Omental fat pad (tissue), 4 donors: ENCODE measurements at places on chromosomes 5 and 9. TPM values are rescaled to one million over a fixed set of nuclear protein-coding genes. Genes with fewer than 3 reads are reported as not detected.

Gene TNC
- 44.2 TPM for total RNA-seq

Gene TGFBI
- total RNA-seq, result 194 TPM

Gene PGM5
- 18.1 TPM for total RNA-seq

Gene CCL27
- not detected for total RNA-seq

Gene PCDHGA10
- 6.8 TPM for total RNA-seq

Gene OR13C3
- total RNA-seq, result not detected

Gene F2RL1
- total RNA-seq, result 7.7 TPM

GRCh38 chr9:116927726-116928125 lies 240.6 kb downstream of the TRIM32 start:
- no peak for DNase-seq

GRCh38 chr5:146025114-146025680 lies 80.2 kb downstream of the PLAC8L1 start:
- no peak for DNase-seq

GRCh38 chr9:28024676-28025075 lies 451.4 kb upstream of the C9orf72 start:
- DNase-seq, result no peak

GRCh38 chr9:129139993-129140396 lies 28.8 kb downstream of the PTPA start:
- peak; percentile 70 for DNase-seq

DNA sequence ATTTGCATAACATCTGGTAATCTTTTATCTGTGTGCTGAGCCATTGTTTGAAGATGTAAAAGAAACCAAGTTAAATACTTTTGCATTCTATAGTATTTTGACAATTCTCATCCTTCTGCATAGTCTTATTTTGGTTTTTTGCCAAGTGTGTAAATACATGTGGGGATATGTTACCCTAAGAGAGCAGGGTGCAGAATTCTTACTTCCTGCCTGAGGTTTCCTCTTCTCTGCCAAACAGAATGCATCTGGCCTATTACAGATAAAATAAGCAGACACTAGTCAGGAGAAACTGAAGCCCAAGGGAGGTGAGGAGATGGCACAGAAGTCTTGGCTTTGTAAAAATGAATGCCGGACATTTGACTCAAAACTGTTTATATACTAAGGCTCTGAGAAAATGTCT lies 462.1 kb downstream of the TMEM38B start:
- no peak for DNase-seq

DNA sequence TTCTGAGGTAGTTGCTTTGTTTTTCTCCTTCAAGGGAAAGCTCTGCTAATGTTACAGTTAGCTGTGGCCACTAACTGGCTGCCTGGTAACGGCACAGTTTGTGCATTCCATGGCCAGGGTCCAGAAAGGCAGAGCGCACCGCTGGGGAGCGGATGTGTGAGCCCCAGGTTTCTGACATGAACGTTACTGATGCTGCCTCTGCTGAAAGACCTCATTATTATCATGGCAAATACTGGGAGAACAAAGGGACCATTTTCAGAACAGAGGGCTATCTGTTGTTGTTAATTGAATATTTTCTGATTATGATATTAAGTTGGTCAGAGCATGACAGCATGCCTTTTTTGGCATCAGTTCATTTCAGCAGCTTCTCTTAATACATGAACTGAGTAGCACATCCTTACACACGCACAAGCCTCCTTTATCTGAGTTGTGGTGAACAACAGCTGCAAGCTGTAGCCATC lies 134.1 kb downstream of the NUDT12 start:
- DNase-seq, result no peak

DNA sequence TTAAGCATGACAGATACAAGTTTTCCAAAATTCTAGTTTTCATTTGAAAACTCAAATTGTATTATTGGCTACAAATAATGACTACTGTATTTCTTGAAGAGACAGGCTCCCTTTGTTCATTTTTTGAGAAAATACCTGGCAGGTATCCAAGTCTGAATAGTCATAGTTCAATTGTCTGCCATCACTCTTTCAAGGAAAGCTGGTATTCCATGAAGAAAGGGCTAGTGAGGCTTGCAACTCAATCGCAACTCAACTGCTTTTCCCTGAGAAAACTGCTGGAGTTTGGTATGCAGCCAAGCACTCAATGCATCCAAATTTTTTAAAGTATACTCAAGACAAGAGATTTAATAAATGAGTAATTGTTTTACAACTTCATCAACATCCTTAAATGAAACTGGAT lies 61.4 kb upstream of the TRIO start:
- DNase-seq, result no peak

GRCh38 chr5:75951158-75951557 lies 132.0 kb upstream of the SV2C start:
- DNase-seq, result no peak

- no peak for DNase-seq
Observed at GRCh38 chr5:154858972-154859871, 795 bp downstream of the CNOT8 start.

- no peak for DNase-seq
Observed at GRCh38 chr9:108671176-108671575, 184.6 kb downstream of the ACTL7B start.

GRCh38 chr5:76594107-76594506 lies 29.1 kb downstream of the F2RL2 start:
- no peak for DNase-seq

DNA sequence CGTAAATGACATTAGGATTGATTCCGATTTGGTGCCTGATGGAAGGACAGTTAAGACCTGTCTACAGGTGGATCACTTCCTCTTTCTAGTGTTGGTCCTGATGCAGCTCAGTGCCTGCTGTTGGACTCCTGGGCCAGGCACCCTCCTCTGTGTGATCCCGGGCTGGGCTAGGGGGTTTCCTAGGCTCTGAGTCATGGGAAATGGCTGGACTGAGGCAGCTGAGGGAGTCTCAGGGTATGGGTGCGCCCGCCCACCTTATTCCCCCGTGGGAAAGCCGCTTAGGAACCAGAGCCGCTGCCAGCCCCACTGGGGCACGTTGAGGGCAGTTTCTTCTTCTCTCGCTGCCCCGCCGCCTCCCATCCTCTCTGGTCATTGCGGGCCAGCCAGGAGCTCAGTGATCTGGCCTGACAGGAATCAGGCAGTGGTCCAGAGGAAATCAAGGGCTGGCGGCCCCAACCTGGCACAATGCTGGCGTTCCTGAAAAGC lies 12.9 kb downstream of the TCF7 start:
- no peak for DNase-seq

GRCh38 chr5:67233075-67233474 lies 36.5 kb upstream of the CD180 start:
- DNase-seq, result no peak

GRCh38 chr9:133634081-133634691 lies 2.0 kb upstream of the DBH start:
- no peak for DNase-seq

- DNase-seq, result no peak
Observed at GRCh38 chr9:110812886-110813285, 144.3 kb downstream of the MUSK start.

GRCh38 chr5:76851728-76852369 lies 2.0 kb downstream of the S100Z start:
- no peak for DNase-seq

DNA sequence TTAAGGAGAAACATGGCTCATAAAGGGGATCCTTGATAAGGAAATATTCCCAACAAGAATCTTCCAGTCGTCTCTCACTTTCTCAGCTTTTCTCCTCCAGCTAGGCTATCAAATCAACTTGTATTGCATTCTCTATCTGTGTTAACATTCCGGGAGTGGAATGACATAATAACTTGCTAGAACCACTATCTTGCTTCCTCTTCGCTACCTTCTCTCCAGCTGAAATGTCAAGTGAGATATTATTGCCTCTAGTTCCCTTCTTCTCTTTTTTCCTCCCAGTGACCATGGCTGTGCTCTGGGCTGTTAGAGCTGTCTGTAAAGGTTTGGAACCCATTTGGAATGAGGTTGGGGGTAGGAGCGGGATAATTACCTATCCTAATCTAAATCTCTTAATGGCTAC lies 1329.5 kb upstream of the WWC1 start:
- no peak for DNase-seq

DNA sequence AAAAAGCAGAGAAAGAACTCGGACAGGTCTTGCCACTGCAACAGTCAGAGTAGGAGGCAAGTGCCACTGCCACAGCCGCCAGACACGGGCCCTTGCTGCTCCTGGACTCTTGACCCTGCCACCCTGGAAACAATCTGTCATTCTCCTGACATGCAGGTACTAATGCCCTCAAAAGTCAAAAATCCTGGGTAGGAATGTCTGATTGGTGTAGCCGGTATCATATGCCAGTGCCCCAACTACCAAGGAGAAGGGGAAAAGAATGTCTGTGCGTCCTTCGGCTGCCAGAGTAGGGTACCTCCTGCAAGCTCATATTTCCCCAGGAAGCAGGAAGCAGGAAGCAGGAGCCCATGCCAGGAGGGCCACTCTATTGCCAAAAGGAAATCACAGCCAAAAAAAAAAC lies 30.5 kb upstream of the F2RL1 start:
- DNase-seq, result no peak
